ENCODE measurements at places on chromosomes 16 and 17. TPM values are rescaled to one million over a fixed set of nuclear protein-coding genes. Genes with fewer than 3 reads are reported as not detected.

- peak; percentile 39 for DNase-seq
Observed at GRCh38 chr17:61579961-61580360, 11.1 kb downstream of the NACA2 start.

DNA sequence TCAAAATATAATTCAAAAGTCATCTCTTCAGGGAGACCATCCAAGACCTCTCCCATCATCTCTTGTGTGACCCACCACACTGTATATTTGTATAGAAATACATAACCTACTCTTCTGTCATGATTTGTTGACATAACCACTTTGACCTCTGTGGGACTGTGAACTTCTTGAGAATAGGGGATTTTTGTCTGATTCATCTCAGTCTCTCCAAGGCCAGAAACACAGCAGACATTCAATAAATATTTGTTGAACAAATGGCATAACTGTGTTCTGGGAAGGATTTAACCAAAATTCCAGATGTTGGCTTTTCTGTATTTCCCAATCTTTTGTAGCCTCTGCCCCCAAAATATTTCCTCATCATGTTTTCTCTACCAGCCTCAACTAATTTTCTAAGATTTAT lies 169.7 kb downstream of the CDH11 start:
- no peak for DNase-seq

- no peak for DNase-seq
Observed at GRCh38 chr16:85664580-85665372, 24.0 kb downstream of the GINS2 start.

DNA sequence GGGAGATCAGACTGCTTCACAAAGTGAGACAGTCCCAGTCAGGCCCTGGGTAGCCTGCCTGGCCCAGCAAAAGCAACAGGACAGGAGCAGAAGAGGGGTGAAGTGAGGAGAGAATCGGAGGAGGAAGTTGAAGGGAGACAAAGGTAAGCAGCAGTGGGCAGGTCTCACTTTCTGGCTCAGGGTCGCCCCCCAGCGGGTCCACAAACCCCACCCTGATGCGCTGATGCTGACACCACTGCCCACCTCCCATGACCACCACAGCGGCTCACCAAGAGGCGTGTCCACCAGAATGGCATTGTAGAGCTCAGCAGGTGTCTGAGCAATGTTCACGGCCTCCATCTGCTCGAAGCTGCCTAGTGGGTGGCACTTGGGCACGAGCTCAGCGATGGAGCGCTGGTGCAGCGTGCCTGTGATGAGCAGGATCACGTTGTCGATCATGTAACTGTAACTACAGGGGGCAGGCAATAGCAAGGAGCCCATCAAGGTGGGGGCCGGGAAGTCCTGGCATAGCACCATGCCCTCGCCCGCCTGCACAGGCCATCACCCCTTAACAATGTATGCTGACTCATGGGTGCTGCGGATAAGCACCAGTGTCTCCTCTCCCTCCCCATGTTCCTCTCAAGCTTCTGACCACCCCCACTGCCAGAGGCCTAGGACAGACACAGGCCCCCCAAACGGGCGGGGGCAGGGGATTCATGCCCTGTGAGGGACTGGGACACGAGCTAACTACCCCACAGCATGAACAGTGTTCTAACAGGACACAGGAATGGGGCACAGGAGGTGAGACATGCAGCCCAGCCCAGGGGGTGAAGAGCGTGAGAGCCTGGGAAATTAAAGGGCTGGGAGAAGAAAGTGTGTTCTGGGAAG lies 13.6 kb downstream of the HSD11B2 start:
- no peak for DNase-seq

- DNase-seq: no peak
Observed at GRCh38 chr16:73161977-73162376, 114.0 kb upstream of the ZFHX3 start.

- DNase-seq: peak; percentile 9
Observed at GRCh38 chr17:29379084-29379991, 10.8 kb upstream of the TAOK1 start.

GRCh38 chr16:66223176-66223780 lies 143.2 kb upstream of the CDH5 start:
- no peak for DNase-seq

GRCh38 chr16:12655537-12655936 lies 148.2 kb downstream of the CPPED1 start:
- DNase-seq: no peak

- no peak for DNase-seq
Observed at GRCh38 chr16:66878067-66878466, 2.2 kb upstream of the PDP2 start.

DNA sequence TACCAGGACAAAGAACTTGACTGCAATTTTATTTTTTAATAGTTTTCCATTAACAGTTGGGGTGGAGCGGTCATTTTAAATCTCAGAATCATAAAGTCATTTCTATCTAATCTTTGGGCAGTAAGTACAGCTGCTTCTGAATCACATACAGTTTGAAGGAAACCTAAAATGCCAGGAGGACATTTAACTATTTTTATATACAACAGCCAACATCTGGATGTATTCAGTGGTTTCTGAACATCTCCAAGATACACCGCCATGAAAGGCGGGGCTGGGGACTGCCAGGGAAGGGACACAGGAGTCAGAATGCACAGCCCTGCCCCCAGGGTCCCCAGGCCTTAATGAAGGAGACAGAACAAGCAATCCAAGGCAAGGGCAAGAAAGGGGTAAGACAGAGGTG lies 392.3 kb downstream of the SLC39A11 start:
- no peak for DNase-seq

GRCh38 chr17:57372156-57372555 lies 115.8 kb downstream of the MSI2 start:
- no peak for DNase-seq

- no peak for DNase-seq
Observed at GRCh38 chr16:85172455-85173145, 60.3 kb upstream of the CIBAR2 start.

DNA sequence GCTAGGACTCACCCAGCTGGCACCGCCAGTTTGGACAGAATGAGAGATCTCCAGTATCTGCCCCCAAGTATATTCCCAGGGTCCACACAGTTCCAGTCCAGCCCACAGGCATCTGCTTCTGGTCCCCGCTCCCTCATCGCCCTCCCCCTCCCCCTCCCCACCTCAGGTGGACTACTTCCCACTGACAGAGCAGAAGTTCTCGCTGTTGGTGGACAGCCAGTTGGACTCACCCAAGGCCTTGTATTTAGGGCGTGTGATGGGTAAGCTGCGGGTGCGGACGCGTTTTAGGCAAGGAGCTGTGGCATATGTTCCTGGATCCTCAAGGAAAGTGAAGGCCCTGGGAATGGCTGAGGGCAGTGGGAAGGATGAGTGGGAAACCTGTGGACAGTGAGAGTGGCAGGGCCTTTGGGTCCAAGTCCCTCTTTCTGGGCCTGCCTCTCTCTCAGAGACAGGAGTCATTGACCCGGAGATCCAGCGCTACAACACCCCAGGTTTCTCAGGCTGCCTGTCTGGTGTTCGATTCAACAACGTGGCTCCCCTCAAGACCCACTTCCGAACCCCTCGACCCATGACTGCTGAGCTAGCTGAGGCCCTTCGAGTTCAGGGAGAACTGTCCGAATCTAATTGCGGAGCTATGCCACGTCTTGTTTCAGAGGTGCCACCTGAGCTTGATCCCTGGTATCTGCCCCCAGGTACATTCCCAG lies 14.9 kb downstream of the CNTNAP1 start:
- no peak for DNase-seq

GRCh38 chr16:66418165-66418962 lies 8.7 kb upstream of the BEAN1 start:
- DNase-seq: no peak

DNA sequence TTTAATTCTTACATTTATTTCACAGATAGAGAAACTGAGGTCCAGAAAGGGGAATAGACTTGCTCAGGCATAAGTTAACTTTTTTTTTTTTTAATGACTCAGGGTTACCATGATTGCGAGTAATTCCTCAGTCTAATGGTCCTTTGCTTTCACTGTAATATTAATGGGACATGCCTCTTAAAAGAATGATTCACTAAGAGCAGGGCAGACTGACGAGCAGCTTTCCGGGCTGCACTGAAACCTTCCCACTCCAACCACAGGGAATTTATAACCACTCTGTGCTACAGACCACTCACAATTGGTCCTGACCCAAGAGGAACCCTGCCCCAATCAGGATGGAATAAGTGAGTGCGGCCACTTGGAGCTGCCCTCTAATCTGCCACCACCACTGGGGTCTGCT lies 5.7 kb downstream of the HOXB2 start:
- no peak for DNase-seq

GRCh38 chr17:69287168-69287567 lies 39.8 kb downstream of the ABCA5 start:
- DNase-seq: no peak

DNA sequence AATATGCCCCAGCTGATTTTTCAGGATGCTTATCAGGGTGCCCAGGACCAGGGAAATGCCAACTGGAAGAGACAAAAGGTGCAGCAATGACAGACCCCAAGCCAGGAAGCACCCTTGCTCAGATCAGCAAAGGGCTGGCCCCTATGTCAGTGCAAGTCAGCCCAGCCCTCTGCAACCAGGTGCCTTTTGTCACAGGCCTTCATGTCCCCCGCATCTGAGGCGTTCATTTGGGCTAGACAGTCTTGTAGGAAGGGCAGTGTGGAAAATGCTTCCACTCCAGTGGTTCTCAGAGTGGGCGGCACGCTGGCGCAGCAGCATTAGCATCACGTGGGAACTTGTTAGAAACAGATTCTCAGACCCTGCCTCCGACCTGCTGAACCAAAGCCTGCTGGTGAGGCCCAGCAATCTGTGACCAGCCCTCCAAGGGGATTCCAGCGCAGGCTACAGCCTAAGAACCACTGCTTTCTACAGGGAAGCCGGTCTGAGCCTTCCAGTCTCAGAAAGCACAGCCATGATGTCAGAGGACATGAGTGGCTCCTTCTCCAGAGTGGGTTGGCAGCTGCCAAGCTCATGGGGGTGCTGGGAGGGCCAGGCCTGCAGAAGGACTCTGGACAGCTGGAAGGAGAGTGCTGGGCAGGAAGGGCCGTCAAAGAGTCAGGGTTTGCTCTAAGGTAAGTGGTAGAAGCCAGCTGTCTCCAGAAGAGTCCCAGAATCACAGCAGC lies 13.1 kb downstream of the SLC47A2 start:
- peak; percentile 54 for DNase-seq

- peak; percentile 54 for DNase-seq
Observed at GRCh38 chr16:79437764-79438751, 162.5 kb downstream of the MAF start.

- DNase-seq: no peak
Observed at GRCh38 chr16:86970726-86971125, 346.5 kb downstream of the C16orf95 start.

- no peak for DNase-seq
Observed at GRCh38 chr16:16109453-16110110, 113.7 kb downstream of the ABCC6 start.

DNA sequence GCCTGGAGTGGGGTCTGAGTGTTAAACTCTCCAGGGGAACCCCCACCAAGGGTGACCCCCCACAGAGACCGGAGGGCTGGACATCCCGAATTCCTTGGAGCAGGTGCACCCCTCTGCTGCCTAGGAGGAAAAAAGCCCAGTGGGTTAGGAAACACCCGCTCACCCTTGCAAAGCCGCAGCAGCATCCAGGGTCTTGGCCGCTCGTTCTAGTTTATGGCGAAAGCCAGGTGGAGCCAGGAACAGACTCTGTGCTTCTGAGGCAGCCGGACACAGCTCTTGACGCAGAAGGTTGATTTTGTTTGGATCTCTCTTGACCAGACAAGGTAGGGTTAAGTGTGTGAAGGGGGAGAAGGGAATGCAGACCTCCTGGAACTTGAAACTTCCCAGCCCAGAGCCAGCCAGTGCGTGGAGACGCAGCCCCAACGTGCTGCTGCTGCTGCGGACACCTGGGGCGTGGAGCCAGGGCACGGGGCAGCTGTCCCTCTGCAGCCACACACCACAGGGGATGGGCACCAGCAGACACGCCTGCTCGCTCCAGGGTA lies 154.5 kb downstream of the LAT start:
- DNase-seq: peak; percentile 51

GRCh38 chr17:32519228-32520103 lies 32.7 kb downstream of the CDK5R1 start:
- DNase-seq: peak; percentile 63

The ACACA gene
- 26.8 TPM for total RNA-seq

The HEXIM1 gene
- total RNA-seq: 8.6 TPM

The ITGAL gene
- 0.89 TPM for total RNA-seq

The UQCRC2 gene
- total RNA-seq: 260 TPM

The ABCA3 gene
- 7.5 TPM for total RNA-seq

The CDH16 gene
- total RNA-seq: 0.04 TPM

The SLC52A1 gene
- 0.04 TPM for total RNA-seq

The TLCD2 gene
- total RNA-seq: 2.6 TPM

The RDM1 gene
- total RNA-seq: 0.58 TPM

The ZNF48 gene
- total RNA-seq: 5.7 TPM

The ARL17A gene
- total RNA-seq: 12.9 TPM

The RAMP2 gene
- total RNA-seq: 35.9 TPM

The KRT32 gene
- total RNA-seq: not detected

The FCSK gene
- total RNA-seq: 7.3 TPM

The CCL3 gene
- total RNA-seq: 7.7 TPM
